ENCODE measurements at places on chromosomes 7 and 10.

DNA sequence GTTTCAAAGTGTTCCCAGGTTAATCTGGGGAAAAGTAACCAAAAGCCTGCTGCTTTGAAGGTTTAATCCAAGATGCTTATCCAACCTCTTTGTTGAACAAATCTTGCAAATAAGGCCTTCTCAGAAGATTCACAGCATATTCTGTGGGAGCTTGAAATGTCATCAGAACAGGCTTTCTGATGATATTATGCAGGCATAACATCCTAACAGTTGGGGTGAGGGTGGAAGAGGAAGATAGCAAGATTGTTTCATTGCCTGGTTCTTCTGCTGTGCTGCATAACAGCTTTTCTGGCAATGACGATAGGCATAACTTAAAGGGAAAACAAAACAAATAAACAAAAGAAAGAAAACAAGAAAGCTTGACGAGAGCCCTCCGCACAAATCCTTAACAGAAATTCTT, 217.4 kb downstream of the PHF14 start:
- no peak for DNase-seq

DNA sequence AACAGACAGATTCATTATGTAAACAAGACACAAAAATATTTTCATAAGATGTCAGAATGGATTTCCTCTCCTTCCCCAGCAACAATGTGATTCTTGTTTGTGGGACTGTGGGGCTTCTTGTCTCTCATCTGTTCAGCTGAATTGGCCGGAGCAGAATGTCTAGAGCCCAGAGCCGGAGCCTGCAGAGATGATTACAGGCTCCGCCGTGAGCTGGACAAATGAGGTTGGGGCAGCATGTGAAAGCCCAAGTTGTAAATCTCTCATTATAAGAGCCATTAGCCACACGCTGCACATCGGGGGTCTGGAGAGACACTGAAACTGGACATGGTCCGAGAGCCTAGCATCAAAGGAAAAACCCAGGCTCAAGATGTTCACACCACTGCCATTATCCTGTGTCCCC, 137.0 kb upstream of the ADAM12 start:
- no peak for DNase-seq

- no peak for DNase-seq
Observed at GRCh38 chr7:76333511-76334101, 25.2 kb downstream of the YWHAG start.

GRCh38 chr10:123275136-123275564, 120.9 kb downstream of the BUB3 start:
- DNase-seq, result no peak

DNA sequence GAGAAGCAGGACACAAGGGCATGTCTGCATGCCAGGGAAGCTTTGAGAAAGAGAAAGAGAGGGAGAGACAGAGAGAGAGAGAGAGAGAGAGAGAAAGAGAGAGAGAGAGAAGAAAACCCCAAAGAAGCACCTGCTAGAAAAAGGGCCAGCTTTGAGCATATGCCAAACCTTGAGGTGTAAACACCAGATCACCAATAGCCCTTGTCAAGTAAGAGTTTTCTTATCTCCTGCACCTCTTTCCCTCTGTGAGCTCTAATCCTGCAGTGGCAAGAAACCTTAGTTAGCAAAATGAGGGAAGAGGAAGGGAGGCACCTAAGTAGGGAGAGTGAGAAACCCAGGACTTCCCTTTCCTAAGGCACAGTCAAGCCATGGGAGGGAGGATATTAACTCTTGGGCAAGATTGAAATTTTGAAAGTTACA, 11.3 kb upstream of the TRDMT1 start:
- no peak for DNase-seq

DNA sequence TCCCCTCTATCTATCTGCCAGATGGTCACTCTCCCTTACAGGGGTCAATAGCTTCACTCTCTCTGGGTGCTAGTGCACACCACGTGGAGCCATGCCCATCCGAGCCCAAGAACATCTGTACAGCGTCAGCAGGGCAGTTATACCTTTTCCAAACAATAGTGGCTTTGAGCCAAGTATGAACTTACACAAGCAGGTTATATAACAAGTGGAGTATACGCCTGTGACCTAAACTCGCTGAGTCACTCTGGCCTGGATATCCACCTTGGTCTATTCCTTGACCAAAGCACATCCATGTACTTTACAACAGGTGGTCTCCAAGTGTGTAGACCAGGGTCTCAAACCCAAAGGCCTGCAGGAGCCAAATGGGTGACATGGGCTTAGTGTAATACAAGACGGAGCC, 20.3 kb downstream of the PLAC9 start:
- DNase-seq, result no peak

DNA sequence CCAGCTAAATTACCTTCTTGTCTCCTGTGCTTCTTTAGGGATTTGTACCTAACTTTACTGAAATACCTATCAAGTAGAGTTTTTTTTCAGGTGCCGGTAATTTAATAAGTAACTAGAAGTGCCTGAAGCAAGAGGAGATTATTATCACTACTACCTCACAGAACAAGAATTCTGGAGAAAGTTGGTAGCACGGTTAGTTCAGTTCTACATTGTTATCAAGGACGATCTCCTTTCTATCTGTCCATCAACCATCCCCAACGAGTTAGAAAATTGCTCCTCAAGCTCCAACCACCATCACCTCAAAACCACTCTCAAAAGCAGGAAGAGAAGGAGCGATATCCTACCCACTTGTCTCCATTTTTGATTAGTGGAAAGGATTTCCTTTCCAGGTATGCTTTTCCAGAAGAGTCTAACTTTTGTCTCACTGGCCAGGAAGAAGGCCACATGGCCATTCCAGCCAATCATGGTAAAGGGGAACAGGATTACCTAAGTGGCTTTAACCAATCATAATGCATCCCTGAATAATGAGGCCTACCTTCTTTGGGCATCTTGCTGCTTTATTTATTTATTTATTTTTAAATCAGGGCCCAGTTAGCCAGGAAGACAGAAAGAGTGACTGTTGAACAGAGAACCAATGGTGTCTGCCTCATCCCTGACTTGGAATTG, 265.2 kb downstream of the SNX13 start:
- no peak for DNase-seq

DNA sequence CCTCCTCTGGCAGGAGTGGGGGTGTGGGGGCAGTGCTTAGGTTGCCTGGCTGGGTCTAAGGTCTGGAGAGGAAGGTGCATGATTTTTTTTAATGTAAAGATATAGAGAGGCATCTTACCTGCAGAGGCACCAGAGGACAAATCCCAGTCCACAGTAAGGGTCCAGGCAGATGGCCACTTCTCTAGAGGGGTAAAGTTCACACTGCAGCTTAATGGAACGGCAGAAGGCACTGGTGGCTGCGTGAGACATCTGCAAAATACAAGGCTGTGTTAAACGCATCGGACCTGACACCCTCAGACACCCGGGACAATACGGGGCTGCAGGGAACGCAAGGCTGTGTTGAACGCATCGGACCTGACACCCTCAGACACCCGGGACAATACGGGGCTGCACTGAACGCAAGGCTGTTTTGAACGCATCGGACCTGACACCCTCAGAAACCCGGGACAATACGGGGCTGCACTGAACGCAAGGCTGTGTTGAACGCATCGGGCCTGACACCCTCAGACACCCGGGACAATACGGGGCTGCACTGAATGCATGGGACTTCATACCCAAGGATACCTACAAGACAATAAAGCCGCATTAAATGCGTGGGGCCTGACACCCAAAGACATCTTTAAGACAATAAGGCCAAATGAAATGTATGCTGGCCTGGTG, 206.0 kb downstream of the ZMYND11 start:
- no peak for DNase-seq

DNA sequence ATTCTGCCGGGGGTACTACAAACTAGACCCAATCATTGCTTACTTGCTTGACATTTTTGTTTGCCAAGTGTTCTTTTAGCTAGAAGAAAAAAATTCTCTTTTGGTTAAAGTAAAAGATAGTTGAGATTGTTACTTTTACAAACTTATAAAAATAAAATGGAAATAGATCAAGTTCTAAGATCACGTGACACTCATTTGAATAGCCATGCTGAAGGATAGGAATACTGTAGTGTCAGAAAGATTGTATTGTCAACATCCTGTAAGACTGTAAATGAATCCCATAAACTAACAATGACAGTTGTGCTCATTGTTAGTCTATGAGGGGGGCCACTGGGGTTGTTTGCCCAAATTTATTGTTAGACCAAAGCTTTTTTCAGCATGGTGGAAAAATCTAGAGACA, 10.5 kb downstream of the NRG3 start:
- no peak for DNase-seq

DNA sequence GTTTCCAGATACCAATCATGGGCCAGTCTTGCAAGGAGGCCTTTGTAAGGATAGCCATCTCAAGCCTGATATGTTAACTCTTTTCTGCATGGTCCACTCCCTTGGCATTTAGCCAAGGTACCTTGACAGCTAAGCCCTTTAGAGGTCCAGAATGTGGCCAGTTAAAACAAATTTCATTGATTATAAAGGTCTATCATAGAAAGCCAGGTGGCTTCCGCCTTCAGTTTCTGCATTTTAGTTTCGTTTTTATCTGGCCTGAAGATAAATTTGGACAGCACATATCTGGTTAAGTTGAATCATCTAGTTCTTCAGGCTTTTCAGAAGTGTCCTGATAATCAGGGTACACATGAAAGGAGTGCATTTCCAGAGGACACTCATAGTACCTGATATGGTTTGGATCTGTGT, 30.7 kb downstream of the ANKIB1 start:
- no peak for DNase-seq

GRCh38 chr7:128323459-128324367, 20.0 kb downstream of the RBM28 start:
- no peak for DNase-seq

- DNase-seq, result no peak
Observed at GRCh38 chr10:14062528-14063260, 268.0 kb downstream of the FRMD4A start.

- DNase-seq, result no peak
Observed at GRCh38 chr7:69763513-69763912, 165.2 kb downstream of the AUTS2 start.

- no peak for DNase-seq
Observed at GRCh38 chr7:55018361-55019190, at the start of gene EGFR. Gene EGFR (plus strand): TSS chr7:55019017. CDS start chr7:55019278, 261 bp downstream.

DNA sequence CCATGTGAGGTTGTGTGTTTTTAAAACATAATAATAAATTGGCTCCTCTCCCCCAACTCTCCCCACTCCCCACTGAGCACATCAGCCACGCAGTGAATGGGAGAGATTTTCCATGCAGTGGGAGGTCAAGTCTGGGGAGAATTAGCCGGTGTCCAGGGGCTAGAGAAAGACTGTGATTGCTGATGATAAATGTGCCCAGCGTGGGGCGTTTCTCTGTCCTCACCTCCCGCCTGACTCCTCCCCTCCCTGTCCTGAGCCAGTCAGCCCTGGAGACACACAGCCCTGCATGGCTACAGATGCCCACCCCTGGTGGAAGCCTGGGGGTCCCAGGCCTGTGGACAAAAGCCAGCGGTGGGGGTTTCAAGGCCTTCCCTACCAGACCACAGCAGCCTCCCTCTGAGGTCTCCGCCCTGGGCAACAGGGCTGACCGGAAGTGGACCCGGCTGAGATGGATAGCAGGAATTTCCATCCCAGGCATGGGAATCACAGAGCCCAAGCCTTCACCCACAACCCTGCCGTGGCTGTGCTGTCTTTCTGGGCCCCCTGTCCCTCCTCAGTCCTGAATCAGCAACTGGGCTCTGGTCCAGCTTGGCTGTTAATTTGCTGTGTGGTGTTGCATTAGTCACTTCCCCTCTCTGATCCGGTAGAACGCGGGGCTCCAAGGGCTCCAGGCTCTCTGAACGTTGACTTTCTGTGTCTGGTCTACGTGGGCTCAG, 46.8 kb upstream of the SLC29A3 start:
- no peak for DNase-seq

DNA sequence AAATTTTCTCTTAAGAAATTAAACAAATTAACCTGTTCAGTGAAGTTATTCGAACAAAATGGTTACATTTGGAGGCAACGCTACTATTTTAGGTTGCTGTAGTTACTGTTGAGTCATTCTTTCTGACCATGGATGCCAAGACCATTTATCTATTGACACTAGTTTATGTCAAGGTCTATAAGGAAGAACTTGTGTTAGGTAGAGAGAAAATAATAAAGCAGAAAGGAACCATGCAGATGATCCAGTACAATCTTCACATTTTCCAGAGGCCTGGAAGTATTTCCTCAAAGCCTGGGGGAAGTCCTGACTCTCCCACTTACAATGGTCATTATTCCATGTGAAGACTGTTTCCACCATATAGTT, 608.0 kb upstream of the GALNT17 start:
- no peak for DNase-seq

DNA sequence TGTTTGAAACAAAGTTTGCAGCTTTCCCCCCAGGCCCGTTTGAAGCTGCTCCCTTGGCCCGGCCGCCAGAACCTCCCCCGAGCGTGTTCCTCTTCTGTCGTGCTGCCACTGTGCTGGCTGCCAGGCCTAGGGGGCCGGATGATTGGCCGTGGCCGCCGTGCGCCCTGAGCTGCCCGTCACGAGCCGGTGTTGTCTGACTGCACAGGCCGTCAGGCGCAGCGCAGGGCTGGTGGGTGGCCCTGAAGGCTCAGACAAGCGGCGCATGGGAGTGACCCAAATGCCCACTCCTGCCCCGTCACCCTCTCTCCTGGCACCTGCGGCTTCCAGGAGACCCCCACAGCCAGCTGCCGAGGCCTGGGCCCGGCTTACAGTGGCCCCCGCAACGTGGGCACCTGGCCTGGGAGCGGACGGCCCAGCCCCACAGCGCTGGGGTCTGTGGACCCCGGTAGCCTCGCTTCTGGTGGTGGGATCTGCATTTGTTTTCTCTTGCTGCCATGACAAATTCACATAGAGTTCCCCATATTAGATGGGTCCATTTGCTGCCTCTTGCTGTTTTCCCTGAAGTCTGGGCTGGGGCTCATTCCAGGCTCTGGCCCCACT, 13.1 kb downstream of the JAKMIP3 start:
- DNase-seq, result no peak

GRCh38 chr7:31432176-31432575, 81.7 kb upstream of the ITPRID1 start:
- DNase-seq, result no peak

DNA sequence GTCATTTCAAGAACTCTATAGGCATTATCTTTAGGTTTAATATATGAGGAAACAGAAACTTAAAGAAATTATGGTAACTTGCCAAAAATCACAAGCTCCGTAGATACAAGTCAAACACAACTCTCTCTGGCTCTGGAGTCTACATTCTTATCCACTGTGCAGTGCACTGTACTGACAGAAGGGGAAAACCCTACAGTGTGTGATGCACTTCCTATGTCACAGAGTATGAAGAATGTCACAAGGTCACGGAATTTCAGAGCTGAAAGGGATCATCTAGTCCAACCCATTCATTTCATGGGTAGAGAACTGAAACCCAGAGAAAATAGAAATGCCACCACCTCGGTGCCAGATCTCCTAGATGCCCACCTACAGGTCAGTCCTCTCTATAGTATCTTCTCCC, 86.1 kb downstream of the LRRTM3 start:
- no peak for DNase-seq

DNA sequence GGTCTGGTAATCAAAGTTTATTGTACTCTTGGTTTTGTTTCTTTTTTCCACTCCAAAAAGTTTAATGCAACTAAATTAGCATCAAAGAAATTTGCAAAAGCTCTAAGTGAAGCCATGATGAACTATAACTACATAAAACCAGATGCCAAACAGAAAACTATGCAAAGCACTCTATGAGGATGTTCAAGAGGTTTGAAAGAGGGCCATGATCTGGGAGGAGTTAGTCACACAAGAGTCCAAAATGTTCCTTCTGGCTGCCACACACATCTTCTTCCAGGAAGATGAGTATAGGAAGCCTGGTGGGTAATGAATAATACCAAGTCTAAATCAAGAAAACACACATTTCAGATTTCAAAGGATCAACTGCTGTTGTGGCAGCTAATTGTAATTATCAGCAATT, 28.4 kb downstream of the GLI3 start:
- DNase-seq, result no peak

- DNase-seq, result no peak
Observed at GRCh38 chr10:26738301-26738911, 40.9 kb downstream of the PDSS1 start.
